ENCODE measurements at places on chromosomes 13 and 19.

DNA sequence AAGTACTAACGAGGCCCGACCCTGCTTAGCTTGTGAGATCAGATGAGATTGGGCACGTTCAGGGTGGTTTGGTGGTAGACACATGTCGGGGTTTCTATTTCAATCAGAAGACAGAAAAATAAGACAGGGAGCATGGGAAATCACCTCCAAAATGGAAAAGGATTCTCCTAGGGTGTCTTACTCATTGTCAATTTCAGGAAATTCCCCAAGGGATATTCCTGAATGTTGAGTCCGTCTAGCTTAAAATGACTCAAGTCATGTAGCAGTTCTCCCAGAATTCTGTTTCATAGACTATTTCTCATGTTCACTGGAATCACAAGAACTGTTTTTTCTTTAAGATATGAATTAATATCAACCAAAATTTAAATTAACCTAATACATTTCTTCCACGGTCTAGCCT lies 380.1 kb downstream of the EFNB2 start:
- no peak for DNase-seq

DNA sequence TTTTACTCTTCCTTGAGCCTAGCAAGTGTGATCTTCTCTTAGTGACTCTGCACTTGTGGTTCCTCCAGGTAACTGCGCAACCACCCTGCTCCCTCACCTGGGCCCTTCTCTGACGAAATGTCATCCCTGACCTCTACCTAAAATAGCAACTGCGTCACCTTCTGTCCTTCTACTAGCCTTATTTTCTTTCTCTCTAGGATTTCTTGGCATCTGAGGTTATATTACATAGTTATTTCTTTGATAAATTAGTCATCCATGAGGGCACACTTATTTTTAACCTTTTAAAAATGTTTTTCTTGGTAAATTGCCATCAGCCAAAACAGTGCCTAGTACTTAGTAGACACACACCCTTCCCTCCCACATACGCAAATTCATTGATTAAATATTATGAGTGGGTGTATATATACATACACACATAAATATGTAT lies 355.5 kb downstream of the ENOX1 start:
- DNase-seq = no peak

DNA sequence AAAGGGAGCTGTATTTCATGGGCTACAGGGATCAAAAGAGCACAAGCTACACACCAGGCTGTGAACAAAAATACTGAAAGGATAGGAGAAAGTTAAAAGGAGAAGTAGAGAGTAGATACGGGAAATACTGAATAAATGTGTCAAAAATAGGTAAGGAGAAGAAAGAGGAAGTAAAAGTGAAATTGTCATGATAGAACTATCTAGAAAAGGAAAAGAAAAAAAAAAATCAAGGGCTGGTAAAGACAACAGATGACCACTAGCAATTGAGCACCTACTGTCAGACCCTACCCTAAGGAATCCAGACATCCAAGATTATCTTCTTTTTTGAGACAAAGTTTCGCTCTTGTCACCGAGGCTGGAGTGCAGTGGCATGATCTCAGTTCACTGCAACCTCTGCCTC lies 4.8 kb downstream of the RUBCNL start:
- DNase-seq = no peak

- DNase-seq = no peak
Measured at GRCh38 chr13:36820222-36820621, 1.2 kb downstream of the RFXAP start.

DNA sequence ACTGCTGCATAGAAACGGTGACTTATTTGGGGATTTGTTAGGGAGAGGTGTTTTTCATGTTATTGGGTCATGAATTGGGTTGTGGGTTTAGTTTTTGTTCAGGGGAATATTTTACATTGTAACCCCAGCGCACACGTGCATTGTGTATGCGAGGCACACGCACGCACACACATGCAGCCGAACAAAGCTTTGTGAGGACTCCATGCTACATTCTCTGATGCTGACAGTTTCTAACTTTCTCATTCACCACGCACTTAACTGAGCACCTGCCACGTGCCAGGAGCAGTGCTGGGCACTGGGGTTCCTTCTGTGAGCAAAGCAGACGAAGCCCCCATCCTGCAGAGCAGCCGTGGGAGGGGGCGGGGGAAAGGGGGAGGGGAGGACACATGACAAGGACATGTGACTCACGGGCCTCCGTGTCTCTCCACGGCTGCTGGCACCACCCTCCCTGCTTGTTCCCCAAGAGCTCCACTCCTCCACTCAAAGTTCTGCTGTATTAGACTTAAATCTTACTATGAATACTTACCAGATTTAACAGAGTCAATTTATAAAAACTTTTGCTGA lies 55.6 kb downstream of the SLC7A9 start:
- DNase-seq = no peak

- DNase-seq = no peak
Measured at GRCh38 chr13:46183018-46183946, 1.3 kb upstream of the LCP1 start.

DNA sequence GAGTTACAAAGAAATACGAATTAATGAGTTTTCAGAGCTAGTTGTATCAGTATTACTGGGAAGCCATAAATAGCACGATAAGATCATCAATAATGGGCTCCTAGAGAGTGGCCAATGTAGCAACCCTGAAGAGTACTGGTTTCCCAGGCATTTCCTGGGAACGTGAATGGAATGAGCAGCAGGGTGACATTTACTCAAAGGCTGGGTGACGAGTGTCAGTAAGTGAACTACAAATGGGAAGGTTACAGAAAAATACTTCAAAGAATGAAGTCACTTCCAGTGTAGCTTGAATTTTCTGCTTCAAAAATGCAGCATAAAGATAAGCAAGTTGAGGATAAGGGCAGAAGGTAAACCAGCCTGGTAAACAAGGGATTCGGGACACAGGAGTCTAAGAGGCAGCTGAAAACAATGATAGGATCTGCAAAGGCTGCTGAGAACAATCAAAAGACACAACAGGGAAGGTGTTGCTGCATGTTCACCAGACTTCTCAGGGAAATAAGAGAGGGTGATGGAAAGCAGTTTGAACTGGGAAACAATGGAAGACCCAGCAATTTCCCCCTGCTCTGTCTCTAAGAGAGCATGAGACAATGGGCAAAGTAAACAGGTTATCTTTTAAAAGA lies 48.6 kb upstream of the POSTN start:
- no peak for DNase-seq

GRCh38 chr19:1311543-1312091 lies 25.9 kb downstream of the EFNA2 start:
- DNase-seq = no peak

DNA sequence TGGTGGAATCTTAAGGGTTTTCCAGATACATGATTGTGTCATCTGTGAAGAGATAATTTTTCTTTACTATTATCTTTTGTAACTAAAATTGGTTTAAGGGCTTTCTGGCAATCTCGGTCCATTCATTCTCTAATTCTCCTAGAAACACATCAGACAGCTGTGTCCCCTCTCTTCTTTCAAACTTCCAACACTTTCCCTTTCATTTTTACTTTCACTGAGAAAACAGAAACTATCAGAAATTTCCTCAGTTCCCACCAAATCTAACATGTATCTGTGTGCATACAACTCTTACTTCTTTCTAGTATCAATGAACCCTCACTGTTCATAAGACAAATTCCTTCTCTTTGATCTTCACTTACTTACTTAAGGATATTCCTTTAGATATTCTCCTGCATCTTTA lies 40.2 kb downstream of the KCNRG start:
- no peak for DNase-seq

DNA sequence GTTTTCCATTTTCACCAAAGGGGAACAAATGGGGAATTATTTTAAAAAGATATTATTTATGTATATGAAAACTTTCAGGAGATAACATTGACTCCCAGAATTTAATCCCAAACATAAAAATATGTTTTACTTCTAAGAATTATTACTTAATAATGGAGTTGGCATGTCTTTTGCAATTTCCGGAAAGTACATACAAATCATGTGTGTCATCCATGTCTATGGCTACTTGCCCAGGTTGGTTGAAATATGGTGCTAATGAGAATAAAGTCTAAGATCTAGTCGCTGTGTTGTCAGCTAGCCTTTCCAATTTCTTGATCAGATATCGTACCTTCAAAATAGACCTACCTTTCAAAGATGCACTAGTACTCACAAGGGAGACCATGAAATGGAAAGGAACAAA lies 1003.2 kb upstream of the PCDH20 start:
- no peak for DNase-seq

GRCh38 chr13:59043016-59043415 lies 1120.7 kb downstream of the DIAPH3 start:
- DNase-seq = no peak

GRCh38 chr19:13025819-13026456 lies 30.7 kb downstream of the NFIX start:
- DNase-seq = no peak

DNA sequence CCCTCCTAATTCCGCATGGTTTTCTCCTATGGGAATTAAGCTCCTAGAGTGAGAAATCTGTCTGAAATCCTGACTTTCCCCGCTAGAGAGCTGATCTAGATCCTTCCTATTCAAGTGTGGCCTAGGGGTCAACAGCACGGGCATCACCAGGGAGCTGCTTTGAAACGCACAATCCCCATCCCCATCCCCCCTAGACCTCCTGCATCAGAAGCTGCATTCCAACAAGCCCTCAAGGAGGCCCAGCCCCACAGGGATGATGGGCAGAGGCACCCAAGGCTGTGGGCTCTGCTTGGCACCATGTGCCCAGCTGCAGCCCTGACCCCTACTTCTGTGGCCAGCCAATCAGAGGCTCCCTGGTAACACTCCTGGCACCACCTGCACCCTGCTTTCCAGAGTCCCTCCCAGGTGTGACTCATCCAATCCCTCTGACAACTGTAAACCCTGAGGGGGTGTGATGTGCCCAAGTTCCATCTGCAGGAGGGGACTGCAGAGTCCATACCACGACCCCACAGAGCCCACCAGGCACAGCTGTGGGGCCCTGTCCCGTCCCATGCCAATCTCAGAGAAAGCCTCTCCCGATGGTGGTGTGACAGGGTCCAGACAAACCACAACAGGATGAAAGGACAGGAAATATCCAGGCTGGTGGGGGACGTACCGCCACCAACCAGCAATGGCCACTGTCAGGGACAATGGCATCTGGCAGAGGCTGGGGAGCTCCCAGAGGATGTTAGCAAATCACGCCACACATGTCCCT lies 19.8 kb upstream of the SLC35E1 start:
- DNase-seq = no peak

GRCh38 chr13:31213651-31214289 lies 14.0 kb downstream of the B3GLCT start:
- no peak for DNase-seq

DNA sequence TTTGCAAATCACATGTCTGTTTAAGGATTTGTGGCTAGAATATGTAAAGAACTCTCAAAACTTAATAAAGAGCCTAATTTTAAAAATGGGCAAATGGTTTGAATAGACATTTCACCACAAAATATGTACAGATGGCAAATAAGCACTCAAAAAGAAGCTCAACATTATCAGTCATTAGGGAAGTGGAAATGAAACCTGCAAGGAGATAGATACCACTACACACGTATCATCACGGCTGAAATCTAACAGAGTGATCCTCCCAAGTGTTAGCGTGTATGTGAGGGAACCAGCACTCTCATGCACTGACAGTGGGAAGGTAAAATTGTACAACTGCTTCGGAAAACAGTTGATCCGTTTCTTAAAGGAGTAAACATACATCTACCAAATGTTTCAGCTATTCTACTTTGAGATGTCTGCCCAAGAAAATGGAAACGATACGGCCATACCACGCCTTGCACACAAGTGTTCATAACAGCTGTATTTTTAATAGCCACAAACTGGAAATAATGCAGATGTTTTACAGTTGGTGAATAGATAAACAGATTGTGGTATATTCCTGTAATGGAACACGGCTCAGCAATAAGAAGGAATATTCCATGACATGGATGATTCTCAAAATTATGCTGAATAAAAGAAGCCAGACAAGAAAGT lies 14.5 kb downstream of the ARHGEF7 start:
- DNase-seq = no peak

DNA sequence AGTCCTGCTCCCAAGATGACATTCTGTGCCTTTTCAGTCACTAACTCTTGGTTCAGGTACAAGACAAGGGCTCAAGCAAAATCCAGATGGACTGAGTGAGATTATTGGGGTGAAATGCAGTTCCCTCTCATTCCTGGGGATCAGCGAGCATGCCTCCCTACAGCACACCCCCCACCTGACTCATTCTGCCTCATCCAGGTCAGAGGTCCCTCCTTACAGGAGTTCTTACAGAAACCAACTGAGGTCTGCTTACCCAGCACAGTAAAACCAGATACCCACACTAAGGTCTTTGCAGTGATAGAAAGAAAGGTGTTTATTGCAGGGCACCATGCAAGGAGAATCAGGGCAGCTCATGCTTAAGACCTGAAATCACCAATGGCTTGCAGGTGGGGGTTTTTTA lies 21.6 kb upstream of the MRI1 start:
- no peak for DNase-seq

GRCh38 chr13:80921541-80921940 lies 580.6 kb upstream of the SPRY2 start:
- DNase-seq = no peak

DNA sequence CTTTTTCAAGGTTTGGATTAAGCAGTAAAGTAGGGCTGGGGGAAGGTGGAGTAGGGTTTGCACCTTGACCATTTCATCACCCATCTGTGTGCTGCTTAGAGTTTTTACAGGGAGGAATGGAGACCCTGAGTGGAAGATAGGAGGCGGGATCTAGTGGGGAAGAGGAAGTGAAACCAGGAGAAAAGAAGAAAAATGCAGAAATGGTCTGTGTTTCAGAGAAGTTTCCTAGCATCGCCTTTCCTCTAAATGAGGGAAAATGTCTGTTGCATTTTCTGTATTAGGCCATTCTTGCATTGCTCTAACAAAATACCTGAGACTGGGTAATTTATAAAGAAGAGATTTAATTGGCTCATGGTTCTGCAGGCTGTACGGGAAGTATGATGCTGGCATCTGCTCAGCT lies 64.1 kb downstream of the TPT1 start:
- DNase-seq = no peak

DNA sequence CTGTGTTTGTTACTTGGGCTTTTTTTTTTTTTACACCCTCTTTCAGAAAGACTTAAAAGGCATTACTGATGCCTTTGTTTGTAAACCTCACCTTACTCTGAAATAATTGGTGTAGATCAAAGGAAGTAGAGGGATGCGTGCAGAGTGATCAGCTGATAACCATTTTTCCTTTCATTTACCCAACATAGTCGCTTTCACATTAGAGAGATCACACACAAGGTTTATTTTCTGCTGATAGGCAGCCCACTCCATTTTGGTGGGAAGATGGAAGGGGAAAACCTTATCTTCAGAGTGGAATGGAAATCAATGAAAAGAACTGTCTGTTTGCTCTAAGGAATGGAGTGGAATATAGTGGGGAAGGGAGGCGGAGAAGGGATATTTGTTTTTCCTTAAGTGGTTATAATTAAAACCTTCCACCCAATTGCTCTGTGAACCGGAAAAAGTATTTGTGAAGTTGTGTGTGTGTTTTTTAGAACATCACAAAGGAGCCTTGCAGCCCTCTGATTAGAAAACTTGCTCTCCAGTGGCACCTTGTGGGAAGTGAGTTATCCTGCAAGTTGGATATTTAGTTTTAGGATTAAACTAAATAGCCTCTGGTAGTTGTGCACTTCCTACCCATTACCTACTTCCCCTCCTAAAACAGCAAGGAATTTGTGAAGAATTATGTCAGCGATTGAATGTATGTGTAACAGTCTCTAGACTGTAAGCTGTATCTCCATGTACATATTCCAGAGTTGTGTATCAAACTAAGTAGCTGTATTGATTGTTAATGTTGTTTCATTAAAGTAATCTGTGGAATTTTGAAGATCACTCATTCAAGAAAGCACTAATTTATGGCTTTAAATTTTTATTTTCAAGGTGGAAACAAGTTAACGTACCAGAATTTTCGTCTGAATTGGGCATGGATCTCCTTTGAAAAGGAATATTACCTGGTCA lies 76.8 kb downstream of the FREM2 start:
- DNase-seq = no peak

- DNase-seq = no peak
Measured at GRCh38 chr13:74278901-74279300, 144.7 kb upstream of the KLF12 start.
